NK-92 treated with Interleukin-12 subunit alpha and Interleukin-12 subunit beta, amount 100 ng/mL, for 24 hours (cell line): ENCODE measurements at places on chromosomes 16 and 17.
A peak's percentile ranks its signal among the peaks of the same experiment; 100 is the strongest.

DNA sequence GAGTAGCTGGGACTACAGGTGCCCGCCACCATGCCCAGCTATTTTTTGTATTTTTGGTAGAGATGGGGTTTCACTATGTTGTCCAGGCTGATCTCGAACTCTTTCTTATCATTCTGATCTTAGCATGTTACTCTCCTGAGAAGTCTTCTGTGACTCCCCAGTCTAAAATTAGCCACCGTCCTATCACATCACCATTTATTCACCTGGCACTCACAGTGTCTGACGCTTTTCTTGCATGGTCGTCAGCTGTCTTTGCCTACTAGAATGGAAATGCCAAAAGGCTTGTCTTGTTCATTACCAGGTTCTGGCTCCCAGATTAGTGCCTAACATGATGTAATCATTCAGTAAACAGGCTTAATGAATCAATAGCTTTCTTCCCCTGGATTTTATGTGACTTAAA is 23.8 kb downstream of the TOM1L1 start:
- DNase-seq: no peak

- DNase-seq: no peak
These were observed 5.4 kb upstream of the HAP1 start for GRCh38 chr17:41739661-41740352.

- DNase-seq: no peak
These were observed 138.5 kb upstream of the CACNG3 start for GRCh38 chr16:24117680-24118079.

GRCh38 chr17:16997514-16998429 is 25.9 kb upstream of the TNFRSF13B start:
- no peak for DNase-seq

DNA sequence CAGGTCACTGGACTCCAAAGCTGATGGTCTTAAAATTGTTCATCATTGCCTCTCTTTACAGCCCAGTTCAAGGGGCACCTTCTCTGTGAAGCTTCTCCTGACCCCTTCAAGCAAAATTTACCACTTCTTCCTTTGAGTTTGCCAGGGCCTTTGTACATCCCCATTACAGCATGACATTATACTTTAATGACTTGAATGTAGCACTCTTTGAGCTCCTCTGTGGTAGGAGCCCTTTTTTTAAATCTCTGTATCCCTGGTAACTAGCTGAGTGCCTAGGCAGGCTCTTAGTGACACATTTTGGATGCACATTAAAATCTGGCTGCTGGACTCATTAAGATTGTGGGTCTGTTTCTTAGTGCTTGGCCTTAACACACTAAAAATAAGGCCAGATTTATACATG is 412.1 kb downstream of the CA10 start:
- no peak for DNase-seq

- DNase-seq: no peak
These were observed 30.6 kb downstream of the XYLT1 start for GRCh38 chr16:17440131-17440530.

DNA sequence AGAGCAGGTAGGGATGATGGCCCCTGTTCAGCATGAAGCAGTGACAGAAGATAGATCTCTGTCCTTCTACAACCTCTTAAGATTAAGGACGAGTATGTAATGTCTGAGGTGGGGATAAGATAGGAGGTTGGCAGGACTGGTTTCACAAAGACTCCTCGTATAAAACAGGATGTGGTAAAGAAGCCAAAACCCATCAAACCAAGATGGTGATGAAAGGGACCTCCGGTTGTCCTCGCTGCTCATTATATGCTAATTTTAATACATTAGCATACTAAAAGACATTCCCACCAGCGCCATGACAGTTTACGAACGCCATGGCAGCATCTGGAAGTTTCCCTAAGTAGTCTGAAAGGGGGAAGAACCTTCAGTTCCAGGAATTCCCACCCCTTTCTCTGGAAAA is 27.3 kb downstream of the MIS12 start:
- DNase-seq: no peak

GRCh38 chr17:13575922-13576419 is 25.8 kb downstream of the HS3ST3A1 start:
- DNase-seq: no peak

GRCh38 chr16:53991754-53992378 is 287.9 kb downstream of the FTO start:
- DNase-seq: no peak

- DNase-seq: no peak
These were observed 154.1 kb upstream of the RPL38 start for GRCh38 chr17:74049167-74049966.

DNA sequence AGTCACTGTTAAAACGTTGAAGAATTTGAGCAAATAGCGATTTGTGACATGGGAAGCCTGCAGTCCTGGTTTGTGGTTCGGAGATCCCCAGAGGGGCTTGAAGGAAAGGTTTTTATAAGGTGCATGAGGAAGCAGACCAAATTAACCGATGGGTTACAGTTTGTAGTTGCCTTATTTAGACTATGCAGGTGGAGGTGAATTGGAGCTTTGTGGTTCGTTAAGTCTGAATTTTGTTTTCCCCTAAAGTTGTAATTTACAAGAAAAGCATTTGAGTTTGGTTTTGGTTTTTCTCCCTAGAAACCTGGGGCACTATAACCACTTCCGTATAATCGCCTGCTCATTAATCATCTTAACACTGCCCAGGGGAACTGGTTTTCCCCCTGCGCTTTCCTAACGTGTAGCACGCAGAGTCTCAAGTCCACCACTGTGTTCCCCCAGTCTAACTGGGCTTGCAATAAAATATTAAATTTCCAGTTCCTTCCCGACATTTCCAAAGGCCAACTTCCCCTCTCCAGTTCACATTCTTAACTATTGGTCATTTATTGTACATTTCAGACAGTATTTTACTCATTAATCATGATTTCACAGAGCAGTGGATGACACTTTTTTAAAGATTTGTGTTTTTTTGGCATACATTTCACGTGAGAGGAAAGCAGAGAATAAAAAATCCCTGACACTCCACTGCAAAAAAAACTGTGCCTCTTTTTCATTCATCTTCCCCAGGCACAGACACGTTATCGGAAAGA is 932 bp downstream of the ZNF267 start:
- DNase-seq: peak; percentile 14

DNA sequence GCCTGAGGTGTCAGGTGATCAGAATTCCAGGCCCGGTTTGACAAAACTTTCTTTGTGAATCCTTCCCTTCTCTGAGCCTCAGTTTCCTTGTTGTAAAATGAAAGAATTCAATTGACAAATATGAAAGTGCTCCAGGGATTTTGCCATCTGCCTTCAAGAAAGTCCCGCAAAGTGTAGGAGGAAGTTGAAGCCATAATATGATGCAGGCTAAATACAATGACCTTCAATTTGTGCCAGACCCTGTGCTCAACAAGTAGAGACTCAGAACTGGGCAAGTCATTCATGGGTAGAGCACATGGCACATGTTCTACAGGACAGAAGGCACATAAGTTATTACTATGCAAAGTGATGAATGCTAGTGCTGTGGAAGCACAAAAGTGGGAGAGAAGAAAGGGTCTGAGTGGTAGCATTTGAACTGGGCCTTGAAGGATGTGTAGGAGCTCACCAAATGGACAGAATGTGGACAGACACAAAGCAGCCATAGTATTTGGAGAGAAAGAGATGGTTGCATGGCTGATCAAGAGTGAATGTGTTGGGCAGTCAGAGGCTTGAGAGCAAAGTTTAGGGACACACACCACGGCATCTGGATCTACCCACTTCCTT is 2.4 kb upstream of the SCIMP start:
- DNase-seq: no peak

DNA sequence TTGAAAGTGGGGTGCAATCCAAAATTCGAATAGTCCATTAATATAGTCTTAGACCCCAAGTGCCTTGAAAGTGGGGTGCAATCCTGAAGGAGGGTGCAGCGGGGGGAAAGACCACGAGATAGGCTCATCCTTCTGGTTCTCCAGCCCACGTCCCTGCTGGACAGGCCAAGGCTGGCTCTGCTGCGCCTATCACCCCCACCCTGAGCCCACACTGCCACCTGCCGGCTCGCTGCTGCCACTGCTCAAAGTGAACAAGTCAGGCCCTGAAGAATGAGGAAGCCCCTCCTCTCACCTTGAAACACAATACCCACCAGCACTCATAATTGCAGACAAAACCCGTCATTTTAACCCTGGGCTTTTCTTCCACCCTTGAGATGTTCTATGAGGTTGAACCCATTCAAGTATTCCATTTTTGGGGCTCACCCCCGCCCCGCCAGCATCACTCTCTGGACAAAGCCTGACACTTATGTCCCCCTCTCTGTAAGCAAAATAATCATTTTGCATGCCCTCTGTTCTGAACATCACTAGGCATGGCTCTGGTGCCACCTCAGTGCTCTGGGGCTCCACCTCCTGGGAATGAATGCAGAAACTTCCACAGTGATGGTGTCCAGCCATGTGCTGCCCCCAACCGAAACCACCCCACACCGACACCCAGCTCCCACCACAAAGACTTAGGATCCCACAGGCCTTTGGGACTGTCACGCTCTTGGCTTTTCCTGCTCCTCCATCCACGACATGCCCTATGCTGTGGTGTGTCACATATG is 56.8 kb downstream of the BEAN1 start:
- peak; percentile 56 for DNase-seq

DNA sequence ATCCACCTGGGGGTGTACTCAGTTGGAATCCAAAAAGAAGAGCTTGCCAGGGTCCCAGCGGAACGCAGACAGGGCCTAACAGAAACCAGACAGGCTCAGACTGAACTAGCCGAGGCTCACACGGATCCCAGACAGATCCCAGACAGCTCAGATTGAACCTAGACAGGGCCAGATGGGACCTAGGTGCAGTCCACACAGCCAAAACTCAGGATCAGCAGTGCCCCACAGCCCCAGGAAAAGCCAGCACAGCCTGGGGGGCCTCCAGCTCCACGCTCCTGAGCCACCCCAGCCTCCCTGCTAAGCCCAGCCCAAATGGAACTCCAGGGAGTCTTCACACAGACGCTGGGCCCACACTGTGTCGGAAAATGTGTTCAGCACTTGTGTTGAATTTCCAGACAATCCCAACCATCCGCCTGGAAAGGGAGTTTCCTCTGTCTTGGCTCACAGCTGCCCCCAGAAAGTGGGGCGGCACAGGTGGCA is 7.5 kb downstream of the STX1B start:
- DNase-seq: no peak

- DNase-seq: no peak
These were observed 497.0 kb upstream of the HSBP1 start for GRCh38 chr16:83310816-83311215.

DNA sequence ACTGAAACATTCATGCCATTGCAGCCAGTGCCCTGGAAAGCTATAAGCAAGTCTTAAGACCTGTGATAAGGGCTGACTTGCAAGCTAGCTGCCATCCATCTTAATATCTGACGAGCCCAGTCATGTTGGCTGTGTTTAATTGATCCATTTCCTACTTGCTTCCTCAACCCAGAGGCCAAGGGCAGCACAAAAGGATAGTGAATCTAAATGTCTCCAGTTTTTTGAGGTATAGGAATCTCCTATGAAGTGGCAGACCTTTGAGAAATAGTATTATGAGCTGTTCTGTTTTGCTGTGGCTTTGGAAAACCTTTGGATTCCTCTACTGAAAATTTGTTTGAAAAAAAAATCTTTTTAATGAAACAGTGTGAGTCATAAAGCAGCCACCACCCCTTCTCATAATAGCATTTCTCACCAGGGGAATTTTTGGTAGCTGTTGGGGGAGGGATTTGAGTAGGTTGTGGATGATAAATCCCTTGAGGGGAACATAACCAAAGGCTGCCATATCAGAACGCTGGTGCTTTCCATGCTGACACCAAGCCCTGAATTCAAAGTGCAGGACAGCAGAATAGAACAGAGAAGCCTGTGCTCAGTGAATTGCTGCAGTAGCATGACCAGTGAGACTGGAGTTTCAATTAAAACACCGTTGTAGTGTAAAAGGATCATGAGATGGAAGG is 12.9 kb downstream of the ZNRF1 start:
- peak; percentile 23 for DNase-seq

- DNase-seq: no peak
These were observed 53.6 kb downstream of the CDH11 start for GRCh38 chr16:65068151-65068740.

GRCh38 chr17:47213540-47213939 is 4.4 kb downstream of the MYL4 start:
- DNase-seq: no peak

DNA sequence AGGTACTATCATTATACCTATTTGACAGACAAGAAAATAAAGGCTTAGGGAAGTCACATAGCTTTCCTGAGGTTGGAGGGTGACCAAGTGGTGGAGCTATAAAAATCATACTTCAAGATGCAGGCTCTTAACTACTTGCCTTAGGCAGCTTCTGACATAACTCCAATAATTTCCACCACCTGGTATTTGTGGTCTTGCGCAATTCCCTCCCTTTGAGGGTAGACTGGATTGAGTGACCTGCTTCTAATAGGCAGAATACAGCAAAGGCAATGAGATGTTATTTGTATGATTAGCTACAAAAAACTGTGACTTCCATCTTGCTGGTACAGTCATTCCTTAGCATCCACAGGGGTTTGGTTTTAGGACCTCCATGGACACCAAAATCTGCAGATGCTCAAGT is 385.5 kb downstream of the TMEM114 start:
- DNase-seq: no peak

DNA sequence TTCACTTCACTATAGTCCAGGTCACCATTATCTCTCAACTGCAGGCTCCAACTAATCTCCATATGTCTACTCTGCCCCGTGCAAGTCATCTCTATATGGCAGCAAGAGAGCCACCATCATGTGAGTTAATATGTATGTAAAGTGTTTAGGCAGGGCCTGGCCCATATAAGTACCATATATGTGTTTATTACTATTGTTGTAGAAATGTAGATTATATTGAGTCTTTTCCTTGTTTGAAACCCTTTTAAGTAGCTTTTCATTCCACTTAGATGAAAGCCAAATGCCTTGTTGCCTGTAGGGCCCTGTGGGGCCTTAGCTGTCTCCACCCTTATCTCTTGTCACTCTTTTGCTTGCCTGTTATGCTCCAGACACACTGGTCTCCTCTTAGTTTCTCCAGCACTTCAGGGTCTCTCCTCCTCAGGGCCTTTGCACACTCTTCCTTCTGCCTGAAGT is 164.0 kb downstream of the PHKB start:
- no peak for DNase-seq

GRCh38 chr17:12463102-12463501 is 202.6 kb upstream of the MYOCD start:
- no peak for DNase-seq

- DNase-seq: no peak
These were observed 15.8 kb downstream of the C17orf58 start for GRCh38 chr17:67980456-67980855.

- DNase-seq: no peak
These were observed 182.1 kb downstream of the ZFHX3 start for GRCh38 chr16:72865835-72866234.

GRCh38 chr16:10859658-10860057 is 17.3 kb upstream of the CIITA start:
- no peak for DNase-seq

GRCh38 chr17:40486522-40487370 is 14.7 kb downstream of the TNS4 start:
- no peak for DNase-seq

DNA sequence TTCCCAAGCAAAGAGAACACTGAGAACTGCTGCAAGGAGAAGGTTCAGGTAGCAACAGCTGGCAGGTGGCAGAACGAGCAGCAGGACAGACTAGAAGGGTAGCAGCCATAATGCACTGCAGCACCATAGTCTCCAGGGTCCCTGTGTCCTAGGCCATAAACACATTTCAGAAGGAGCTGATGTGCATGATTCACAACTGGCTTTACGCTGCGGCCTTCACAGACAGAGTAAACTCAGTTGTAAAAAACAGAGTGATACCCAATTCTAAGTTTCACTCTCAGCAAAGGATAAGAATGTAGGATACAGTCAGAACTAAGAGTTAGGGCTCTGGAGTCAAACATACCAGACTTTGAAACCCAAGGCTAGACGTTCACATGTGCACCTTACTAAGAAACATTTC is 24.4 kb downstream of the ARHGAP17 start:
- no peak for DNase-seq
